Immature natural killer cell (primary cell): ENCODE measurements at places on chromosomes 5 and 9. TPM values are rescaled to one million over a fixed set of nuclear protein-coding genes. Genes with fewer than 3 reads are reported as not detected.

The STC2 gene
- not detected for polyA plus RNA-seq

The KCNN2 gene
- not detected for polyA plus RNA-seq

The VCAN gene
- polyA plus RNA-seq, result 5.4 TPM

The GTF3C5 gene
- polyA plus RNA-seq, result 31.0 TPM

The TAF1L gene
- not detected for polyA plus RNA-seq

The CARTPT gene
- polyA plus RNA-seq, result not detected

The ADGRD2 gene
- polyA plus RNA-seq, result not detected

The MSX2 gene
- polyA plus RNA-seq, result not detected

DNA sequence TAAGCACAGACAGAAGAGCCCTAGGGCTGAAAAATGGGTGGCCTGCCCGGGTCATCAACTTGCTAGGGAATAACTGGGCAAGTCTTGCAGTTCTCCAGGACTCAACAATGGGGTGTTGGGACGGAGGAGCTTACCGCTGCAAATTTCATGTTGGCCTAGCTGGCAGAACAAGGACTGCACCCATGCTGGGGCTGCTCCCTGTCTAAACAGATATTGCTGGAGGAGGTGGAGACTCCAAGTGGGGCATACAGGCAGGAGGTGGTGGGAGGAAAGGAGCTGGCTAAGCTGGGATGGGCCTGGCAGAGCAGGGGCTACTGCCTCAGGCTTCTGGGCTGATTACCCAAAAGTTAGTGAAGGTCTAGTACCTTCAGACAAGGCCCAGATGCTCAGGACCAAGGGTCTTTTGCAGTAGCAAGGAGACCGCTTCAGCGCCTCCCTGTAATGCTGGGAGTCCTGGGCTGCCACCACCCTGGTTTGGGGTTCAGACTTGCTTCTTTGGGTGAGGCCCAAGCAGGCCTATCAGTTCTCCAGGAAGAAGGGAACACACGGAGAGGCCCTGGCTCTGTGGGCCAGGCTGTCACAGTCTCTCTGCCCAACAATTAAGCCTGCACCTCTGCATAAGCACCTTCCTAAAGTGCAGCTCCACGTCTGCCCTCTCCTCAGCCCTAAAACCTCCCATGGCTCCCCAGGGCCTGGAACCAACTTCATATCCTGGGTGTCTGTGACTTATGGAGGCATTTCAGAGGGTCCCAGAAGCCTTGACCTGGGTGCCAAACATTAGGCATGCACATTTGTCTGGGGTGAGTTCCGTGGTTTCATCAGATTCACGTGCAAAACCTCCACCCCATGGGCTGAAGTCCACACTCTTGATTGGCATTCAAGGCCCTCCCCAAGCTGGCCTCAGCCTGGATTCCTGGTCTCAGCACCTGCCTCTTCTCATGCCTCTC is 24.2 kb upstream of the KIF12 start:
- no peak overlapping the region for H3K4me3 ChIP-seq
- H3K36me3 ChIP-seq, result no peaks in the 10 kb centered on the region
- H3K27ac ChIP-seq, result no peak overlapping the region

DNA sequence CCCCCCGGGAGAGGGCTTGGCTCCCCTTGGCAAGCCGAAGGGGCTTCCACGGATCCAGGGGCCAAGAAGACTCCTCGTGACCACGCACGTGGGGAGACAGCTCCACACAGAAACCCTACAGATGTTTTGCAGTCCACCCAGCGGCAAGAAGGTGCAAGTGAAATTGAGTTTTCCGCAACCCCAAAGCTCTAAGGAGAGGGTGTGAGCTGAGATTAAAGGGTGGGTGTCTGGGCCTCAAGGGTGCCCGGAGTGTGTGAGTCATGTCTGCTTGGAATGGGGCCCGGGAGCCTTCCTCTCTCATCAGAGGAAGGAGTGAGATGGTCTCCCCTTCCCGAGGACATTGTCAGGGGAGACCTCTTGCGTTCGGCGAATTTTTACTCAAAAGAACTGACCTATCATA is 79.1 kb downstream of the OLFM1 start:
- no peak for DNase-seq
- H3K36me3 ChIP-seq, result no peaks in the 10 kb centered on the region
- no peaks in the 10 kb centered on the region for H3K4me1 ChIP-seq
- H3K27me3 ChIP-seq, result peaks cover 4% of the 10 kb centered on the region

- no peak for DNase-seq
- no peak overlapping the region for H3K4me3 ChIP-seq
- peaks cover 11% of the 10 kb centered on the region for H3K4me1 ChIP-seq
- H3K36me3 ChIP-seq, result no peaks in the 10 kb centered on the region
Measured at GRCh38 chr5:159051421-159052282, 48.1 kb downstream of the EBF1 start.

GRCh38 chr9:132957805-132958204 is 13.4 kb upstream of the TSC1 start:
- peaks cover 9% of the 10 kb centered on the region for H3K27me3 ChIP-seq
- no peak overlapping the region for H3K4me3 ChIP-seq
- DNase-seq, result no peak
- H3K36me3 ChIP-seq, result peaks cover 5% of the 10 kb centered on the region
- H3K4me1 ChIP-seq, result no peaks in the 10 kb centered on the region

GRCh38 chr5:40233268-40233667 is 446.4 kb upstream of the PTGER4 start:
- no peak for DNase-seq
- no peaks in the 10 kb centered on the region for H3K36me3 ChIP-seq
- H3K4me1 ChIP-seq, result no peaks in the 10 kb centered on the region
- H3K27me3 ChIP-seq, result peaks cover 2% of the 10 kb centered on the region

- H3K27me3 ChIP-seq, result peaks cover 20% of the 10 kb centered on the region
- peak overlapping the region; percentile 39 for H3K27ac ChIP-seq
- H3K4me3 ChIP-seq, result peak overlapping the region; percentile 12
- peaks cover 18% of the 10 kb centered on the region for H3K36me3 ChIP-seq
- H3K4me1 ChIP-seq, result peaks cover 80% of the 10 kb centered on the region
Measured at GRCh38 chr9:121365564-121365963, 4.5 kb downstream of the STOM start.

DNA sequence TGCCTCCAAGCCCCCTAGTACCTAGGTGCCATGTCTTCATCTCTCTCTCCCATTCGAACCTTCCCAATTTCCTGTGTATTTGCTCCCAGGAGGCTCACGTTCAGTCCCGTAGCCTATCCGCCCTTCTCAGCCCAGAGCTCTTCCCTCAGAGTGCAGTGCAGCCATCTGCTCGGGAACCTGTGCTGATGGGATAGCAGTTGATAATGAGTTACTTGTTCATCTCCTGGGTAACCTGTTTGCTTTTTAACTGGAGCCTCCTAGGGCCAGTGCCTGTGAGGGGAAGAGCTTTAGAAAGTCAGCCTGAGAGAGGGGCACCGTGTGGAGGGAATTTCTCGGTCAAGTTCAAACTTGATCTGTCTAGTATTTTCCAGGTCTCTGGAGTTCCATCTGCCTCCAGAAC is 229.8 kb upstream of the IL12B start:
- DNase-seq, result no peak
- H3K27ac ChIP-seq, result no peak overlapping the region
- peaks cover 2% of the 10 kb centered on the region for H3K4me1 ChIP-seq
- H3K27me3 ChIP-seq, result peaks cover 2% of the 10 kb centered on the region
- H3K4me3 ChIP-seq, result no peak overlapping the region

DNA sequence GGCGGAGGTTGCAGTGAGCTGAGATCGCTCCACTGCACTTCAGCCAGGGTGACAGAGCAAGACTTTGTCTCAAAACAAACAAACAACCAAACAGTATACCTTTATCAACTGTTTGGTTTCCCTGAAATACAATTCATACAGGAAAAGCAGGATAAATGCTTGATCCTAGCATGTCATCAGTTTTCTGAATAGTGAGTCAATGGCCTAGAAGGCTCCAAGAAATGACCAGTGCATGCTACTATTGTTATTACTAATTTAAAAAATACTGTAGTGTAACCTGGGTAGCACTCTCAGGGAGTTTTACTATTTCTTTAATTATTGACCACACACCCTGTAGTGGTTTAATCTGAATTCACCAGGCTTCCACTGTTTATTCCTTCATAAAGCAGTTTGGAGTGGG is 101.0 kb upstream of the PTPN3 start:
- DNase-seq, result no peak
- no peaks in the 10 kb centered on the region for H3K4me1 ChIP-seq
- H3K36me3 ChIP-seq, result no peaks in the 10 kb centered on the region
- H3K27me3 ChIP-seq, result no peaks in the 10 kb centered on the region

- H3K27me3 ChIP-seq, result peaks cover 1% of the 10 kb centered on the region
- H3K27ac ChIP-seq, result no peak overlapping the region
- DNase-seq, result no peak
- H3K4me3 ChIP-seq, result no peak overlapping the region
- H3K4me1 ChIP-seq, result no peaks in the 10 kb centered on the region
- H3K36me3 ChIP-seq, result no peaks in the 10 kb centered on the region
Measured at GRCh38 chr9:101097210-101097609, 68.7 kb downstream of the PLPPR1 start.

GRCh38 chr5:133848341-133848811 is 120.0 kb downstream of the C5orf15 start:
- DNase-seq, result no peak
- no peaks in the 10 kb centered on the region for H3K36me3 ChIP-seq

- peaks cover 2% of the 10 kb centered on the region for H3K27me3 ChIP-seq
- H3K27ac ChIP-seq, result no peak overlapping the region
- DNase-seq, result no peak
- no peak overlapping the region for H3K4me3 ChIP-seq
- H3K36me3 ChIP-seq, result no peaks in the 10 kb centered on the region
- no peaks in the 10 kb centered on the region for H3K4me1 ChIP-seq
Measured at GRCh38 chr9:91001146-91001611, 199.6 kb downstream of the SYK start.

GRCh38 chr5:132771503-132771998 is 5.5 kb downstream of the SEPTIN8 start:
- no peak for DNase-seq
- H3K4me1 ChIP-seq, result peaks cover 13% of the 10 kb centered on the region
- no peak overlapping the region for H3K4me3 ChIP-seq
- H3K27ac ChIP-seq, result no peak overlapping the region
- H3K27me3 ChIP-seq, result no peaks in the 10 kb centered on the region
- H3K36me3 ChIP-seq, result no peaks in the 10 kb centered on the region

DNA sequence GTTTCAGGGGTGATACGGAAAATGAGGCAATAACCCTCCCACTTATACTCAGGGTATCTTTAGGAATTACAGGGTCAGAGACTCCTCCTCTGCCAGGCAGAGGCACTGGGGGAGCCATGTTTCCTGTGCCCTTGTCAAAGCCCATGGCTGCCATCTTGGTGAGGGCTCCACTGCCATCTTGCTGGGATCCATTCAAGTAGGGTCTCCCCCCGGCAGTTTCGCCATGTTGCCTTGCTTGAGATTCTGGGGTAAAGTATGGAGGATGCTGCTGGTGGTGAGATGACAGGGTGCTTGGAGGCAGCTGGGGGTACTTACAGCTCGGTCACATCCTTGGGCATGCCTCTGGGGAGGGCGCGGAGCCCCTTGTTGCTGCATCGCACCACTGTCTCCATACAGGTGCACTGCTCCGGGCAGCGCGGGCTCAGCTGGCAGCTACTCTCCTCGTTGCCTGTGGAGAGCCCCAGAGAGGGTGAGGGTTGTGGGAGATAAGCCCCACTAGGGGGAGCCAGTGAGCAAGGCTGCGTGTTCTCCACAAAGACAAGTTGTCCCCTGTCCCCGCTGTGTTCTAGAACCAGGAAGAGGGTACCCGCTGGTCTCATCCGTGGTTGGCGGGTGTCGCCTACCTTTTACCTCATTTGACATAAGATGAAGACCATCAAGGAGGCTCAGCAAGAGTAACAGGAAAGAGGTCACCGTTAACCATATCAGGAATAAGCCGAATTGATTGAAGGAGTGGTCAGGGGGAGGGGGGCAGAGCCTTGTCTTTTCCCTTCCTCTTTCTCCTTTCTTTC is 169.0 kb upstream of the PANK3 start:
- peaks cover 6% of the 10 kb centered on the region for H3K4me1 ChIP-seq
- H3K4me3 ChIP-seq, result no peak overlapping the region
- peaks cover 8% of the 10 kb centered on the region for H3K27me3 ChIP-seq
- H3K36me3 ChIP-seq, result no peaks in the 10 kb centered on the region
